Cortex of kidney (tissue), 1 donor: ENCODE measurements at places on chromosomes 7 and 10.

DNA sequence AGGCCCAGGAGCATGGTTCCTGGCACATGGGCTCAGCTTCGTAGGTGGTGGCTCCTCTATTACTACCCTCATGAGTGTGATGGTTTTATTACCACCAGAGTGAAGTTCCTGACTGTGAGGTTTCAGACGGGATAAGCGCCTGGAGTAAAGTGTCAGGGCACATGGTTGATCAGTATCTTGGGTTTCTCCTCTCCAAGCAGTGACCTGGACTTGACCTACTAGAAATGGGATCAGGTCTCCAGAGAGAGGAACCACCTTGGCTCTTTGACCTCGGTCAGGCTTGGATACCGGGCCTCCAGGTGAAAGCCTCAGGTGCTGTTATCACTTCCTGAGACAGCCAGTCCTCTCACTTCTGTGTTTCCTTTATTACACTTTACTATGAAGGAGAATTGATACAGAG lies 67.7 kb downstream of the GRK5 start:
- DNase-seq, result no peak

GRCh38 chr7:158443014-158443687 lies 144.5 kb downstream of the PTPRN2 start:
- DNase-seq, result no peak

- DNase-seq, result no peak
Observed at GRCh38 chr7:138500892-138501291, 40.8 kb downstream of the TRIM24 start.

- no peak for DNase-seq
Observed at GRCh38 chr7:39952803-39953202, 2.7 kb downstream of the CDK13 start.

- no peak for DNase-seq
Observed at GRCh38 chr7:6186577-6186976, 85.8 kb downstream of the CYTH3 start.
